ENCODE measurements at places on chromosomes 2 and 18. TPM values are rescaled to one million over a fixed set of nuclear protein-coding genes. Genes with fewer than 3 reads are reported as not detected.

- DNase-seq, result no peak
These were observed 276.8 kb upstream of the HDAC4 start for GRCh38 chr2:239677453-239678185.

GRCh38 chr2:201984800-201985525, 48.7 kb upstream of the FZD7 start:
- DNase-seq, result no peak

GRCh38 chr2:88892788-88893187, 201.3 kb downstream of the RPIA start:
- DNase-seq, result no peak

DNA sequence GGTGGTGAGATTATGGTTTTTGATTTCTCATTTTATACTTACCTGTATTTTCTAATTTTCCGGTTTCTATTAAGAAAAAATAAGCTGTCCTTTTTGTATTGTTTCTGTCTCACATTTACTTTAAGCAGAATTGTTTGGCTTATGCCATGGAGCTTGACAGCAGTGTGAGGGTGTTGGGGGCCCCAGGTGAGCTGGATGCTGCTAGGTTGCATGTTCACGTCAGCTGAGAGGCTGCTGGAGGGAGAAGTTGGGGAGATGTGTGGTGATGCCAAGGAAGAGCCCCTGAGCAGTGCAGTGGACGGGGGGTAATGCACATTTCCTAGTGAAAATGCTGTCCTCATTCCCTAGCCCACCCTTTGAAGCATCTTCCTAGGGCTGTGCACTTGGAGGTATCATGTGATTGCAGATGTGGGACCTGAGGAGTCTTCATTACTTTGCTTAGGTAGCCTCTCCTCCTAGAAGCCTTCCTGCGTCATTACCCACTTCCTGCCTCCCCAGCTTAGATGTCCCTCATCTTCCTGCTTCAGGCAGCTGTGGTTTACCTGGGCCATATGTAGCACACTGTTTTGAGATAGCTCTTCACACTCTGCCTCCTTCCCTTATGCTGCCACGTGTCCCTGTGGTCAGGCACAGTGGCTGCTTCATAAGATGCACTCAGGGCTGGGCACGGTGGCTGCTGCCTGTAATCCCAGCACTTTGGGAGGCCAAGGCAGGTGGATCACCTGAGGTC, 16.2 kb downstream of the ATG16L1 start:
- DNase-seq, result no peak

DNA sequence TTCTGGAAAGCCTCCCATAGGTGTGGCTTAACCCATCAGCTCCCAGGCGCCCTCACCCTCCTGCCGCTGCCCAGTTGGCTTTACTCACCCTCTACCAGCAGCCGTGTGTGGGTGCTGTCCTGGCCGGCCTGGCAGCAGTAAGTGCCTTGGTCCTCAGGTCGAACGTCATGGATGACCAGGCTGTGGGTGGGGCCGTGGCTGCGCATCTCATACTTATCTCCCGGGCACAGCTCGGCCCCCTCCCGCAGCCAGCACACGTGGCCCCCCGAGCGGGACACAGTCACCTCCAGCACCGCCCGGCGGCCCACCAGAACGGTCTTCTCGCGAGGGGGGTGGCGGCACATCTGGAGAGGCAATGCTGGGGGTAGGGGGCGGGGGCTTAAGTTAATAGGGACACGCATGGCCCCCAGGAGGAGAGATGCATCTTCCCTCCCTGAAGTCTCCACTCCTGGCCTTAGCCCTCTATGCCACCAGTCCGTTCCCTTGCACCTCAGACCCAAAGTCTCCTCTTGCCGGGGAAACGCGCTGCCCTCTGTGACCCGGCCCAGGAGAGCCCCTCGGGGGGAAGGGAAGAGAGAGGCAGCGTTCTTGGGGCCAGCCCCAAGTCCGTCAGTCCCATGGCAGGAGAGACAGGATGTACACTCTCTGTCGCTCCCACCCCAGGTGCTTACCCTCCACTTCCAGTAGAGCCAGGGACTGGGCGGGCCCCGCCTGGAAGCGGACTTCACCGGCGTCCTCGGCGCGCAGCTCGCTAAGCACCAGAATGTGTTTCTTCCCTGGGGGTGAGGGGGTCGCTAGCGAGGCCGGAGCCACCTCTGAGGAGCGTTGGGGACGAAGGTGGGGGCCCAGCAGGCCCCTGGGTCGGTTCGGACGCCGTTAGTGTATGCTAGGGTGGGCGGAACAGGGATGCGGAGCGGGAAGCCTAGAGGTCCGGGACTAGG, 7.9 kb downstream of the TMEM198 start:
- no peak for DNase-seq

- DNase-seq, result no peak
These were observed 86.9 kb downstream of the RAPGEF4 start for GRCh38 chr2:172822585-172822984.

- DNase-seq, result no peak
These were observed 331.5 kb downstream of the SLC4A3 start for GRCh38 chr2:219958941-219959340.

DNA sequence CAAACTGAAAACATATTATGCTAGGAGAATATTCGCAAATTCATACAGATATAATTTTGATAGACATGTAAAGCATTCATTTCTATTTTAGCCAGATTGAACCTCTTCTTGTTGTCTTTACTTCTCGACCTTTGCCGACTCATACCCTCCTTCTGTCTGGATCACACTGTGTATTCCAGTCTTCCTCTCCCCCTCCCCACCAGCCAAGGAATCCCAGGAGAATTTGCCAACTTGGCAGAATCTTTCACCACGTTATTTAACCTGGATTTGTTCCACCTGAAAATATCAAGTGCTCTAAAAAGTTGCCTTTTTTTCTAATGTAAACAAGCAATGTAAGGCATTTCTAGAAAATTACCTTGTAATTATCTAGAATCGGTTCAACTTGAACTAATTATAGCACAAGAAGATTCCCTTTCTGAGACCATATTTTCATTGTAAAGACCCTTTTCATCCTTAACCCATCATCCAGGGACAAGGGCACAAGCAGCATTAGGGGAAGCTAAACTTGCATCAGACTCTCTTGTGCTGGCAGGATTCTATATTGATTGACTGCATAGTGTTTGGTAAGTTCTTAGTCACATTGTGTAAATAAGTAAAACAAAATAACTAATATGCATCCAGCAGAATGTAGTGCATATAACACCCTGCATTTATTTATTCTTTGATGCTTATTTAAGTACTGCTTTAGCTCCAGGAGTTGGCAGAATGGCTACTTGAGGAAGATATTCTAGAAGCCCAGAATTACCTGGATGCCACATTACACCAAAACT, 1328.7 kb upstream of the NXPH2 start:
- no peak for DNase-seq

CPS1 gene
- total RNA-seq, result 16.0 TPM

ZSCAN30 gene
- 7.5 TPM for total RNA-seq

SNED1 gene
- total RNA-seq, result 24.9 TPM

MREG gene
- total RNA-seq, result 1.9 TPM

LHCGR gene
- not detected for total RNA-seq

RAB27B gene
- 0.88 TPM for total RNA-seq

IL1F10 gene
- not detected for total RNA-seq

All from SJSA1 (cell line).